ENCODE measurements at places on chromosomes 5 and 9.

DNA sequence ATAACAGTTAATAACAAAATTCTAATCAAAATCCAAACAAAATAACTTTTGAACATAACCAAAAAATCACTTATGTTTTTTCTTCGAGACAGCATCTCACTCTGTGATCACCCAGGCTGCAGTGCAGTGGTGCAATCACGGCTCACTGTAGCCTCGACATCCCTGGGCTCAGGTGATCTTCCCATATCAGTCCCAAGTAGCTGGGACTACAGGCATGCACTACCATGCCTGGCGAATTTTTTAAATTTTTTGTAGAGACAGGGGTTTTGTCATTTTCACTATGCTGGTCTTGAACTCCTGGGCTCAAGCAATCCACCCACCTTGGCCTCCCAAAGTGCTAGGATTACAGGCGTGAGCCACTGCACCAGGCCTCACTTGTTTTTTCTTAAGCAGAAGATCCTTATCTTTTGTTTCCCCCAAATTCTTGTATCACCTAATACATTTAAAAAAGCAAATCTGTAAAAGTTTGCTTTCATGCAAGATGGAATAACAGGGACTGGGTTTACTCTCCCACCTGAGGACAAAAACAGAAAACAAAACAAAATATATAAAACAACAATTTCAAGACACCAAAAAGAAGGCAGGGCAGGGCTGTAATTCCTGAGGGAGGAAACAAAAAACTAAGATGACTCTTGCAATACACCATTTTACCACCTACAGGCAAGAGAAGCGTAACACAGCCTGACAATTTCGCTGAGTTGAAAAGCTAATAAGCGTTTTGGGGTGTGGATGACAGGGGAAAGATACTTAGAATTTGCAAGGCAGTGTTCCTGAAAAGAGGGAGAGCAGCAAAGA, 71.4 kb downstream of the RAPGEF6 start:
- H3K4me1 ChIP-seq = peaks cover 67% of the 10 kb centered on the region
- H3K4me3 ChIP-seq = no peak overlapping the region
- H3K27ac ChIP-seq = no peak overlapping the region
- no peak for DNase-seq

DNA sequence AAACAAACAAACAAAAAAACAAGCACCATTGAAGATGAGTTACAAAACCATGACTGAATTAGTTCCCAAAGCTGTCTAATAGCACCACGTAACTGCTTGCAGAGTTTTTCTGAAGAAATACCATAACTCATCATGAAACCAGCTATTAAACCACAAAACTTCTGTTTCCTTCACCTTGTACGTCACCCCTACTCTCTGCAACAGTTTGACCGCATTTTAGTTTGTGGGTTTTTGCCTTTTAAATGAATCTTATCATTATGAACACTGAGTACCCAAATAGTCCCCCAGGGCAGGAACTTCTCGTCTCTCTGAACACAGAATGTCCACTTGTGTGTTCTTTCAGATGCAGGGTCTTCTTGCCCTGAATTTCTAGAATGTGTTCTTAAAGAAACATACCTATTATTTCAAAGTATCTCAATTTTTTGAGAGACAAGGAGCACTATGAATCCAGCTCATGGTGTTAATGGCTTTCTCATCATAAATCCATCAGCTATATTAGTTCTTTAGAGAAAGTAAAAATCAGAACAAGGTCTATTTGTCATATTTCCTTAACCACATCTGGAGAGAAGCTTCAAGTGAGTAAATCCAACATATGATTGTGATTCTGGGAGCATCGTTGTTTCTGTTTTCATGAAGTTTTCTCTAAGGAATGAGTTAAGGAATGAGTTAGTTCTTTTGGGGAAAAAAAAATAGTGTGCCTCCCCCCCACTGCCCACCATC, 210.6 kb downstream of the AUH start:
- peaks cover 2% of the 10 kb centered on the region for H3K27me3 ChIP-seq
- peaks cover 62% of the 10 kb centered on the region for H3K4me1 ChIP-seq
- H3K36me3 ChIP-seq = peaks cover 3% of the 10 kb centered on the region
- H3K27ac ChIP-seq = peak overlapping the region; percentile 89
- DNase-seq = peak; percentile 66
- H3K4me3 ChIP-seq = peak overlapping the region; percentile 15

DNA sequence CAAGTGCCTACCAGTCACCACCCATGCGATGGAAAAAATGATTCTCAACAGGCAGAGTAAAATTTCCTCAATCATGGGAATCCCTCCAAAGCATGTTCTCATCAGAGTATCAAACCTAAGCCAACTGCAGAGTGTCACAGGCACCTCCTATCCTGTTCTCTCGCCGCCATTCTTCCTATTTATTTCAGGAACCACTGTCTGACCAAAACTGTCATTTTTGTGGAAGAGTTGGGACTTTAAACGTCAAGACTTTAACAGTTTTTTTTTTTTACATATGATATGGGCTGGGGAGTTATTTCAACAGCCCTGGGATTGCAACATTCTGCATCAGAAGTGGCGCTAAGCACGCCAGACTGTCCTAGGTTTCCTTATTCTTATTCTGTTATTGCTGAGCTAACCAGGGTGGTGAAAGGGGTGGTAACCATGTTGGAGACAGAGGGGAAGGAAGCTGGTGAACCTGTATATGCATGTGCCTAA, 29.5 kb downstream of the PFDN1 start:
- no peaks in the 10 kb centered on the region for H3K27me3 ChIP-seq
- H3K4me3 ChIP-seq = no peak overlapping the region
- H3K4me1 ChIP-seq = peaks cover 20% of the 10 kb centered on the region
- H3K27ac ChIP-seq = no peak overlapping the region
- H3K36me3 ChIP-seq = peaks cover 20% of the 10 kb centered on the region

- H3K4me1 ChIP-seq = no peaks in the 10 kb centered on the region
- no peak overlapping the region for H3K4me3 ChIP-seq
- H3K36me3 ChIP-seq = no peaks in the 10 kb centered on the region
- DNase-seq = no peak
Measured at GRCh38 chr9:32590898-32591297, 17.9 kb upstream of the NDUFB6 start.

GRCh38 chr5:64972591-64972990, 203.9 kb downstream of the CWC27 start:
- H3K36me3 ChIP-seq = peaks cover 28% of the 10 kb centered on the region
- no peak overlapping the region for H3K27ac ChIP-seq
- H3K4me1 ChIP-seq = no peaks in the 10 kb centered on the region
- H3K27me3 ChIP-seq = no peaks in the 10 kb centered on the region

DNA sequence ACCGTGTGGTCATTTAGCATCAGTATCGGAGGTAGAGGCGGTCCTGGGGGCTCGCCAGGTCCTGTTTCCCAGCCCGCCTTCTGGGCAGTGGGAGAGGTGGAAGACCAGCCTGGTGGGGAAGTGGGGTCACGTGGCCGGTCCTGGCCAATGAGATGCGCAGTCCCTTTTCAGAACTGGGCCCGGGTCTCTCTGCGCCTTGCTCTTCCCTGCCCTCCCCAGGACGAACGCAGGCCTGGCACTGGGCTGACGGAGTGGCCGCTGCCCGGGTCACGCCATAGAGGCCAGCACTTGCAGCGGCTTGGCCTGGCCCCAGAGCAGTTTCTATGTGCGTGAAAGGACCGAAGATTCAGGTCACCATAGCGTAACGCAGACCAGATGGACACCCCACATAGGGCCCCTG, 97.6 kb downstream of the OLFM1 start:
- H3K36me3 ChIP-seq = no peaks in the 10 kb centered on the region
- no peaks in the 10 kb centered on the region for H3K4me1 ChIP-seq
- no peak overlapping the region for H3K27ac ChIP-seq
- no peak overlapping the region for H3K4me3 ChIP-seq
- H3K27me3 ChIP-seq = peaks cover 2% of the 10 kb centered on the region

DNA sequence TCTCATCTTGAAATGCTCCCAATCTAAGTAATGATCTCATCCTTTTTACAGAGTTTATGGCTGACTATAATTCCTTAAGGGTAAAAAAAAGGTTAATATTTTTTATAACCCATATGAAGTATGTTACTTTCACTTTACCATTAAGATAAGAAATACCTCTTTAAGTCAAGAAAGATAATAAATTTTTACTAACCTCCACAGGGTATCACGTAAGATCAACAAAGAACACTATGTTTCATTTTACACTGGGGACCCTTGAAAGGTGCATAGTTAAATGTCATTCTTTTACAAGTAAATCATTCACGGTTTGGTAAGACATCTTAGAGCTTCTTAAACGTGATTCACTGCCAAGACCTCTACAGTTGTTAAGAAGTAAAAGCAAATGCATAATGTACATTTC, 472.7 kb upstream of the CDH9 start:
- no peaks in the 10 kb centered on the region for H3K27me3 ChIP-seq
- H3K27ac ChIP-seq = no peak overlapping the region
- DNase-seq = no peak
- H3K36me3 ChIP-seq = peaks cover 1% of the 10 kb centered on the region
- H3K4me1 ChIP-seq = no peaks in the 10 kb centered on the region
- no peak overlapping the region for H3K4me3 ChIP-seq

DNA sequence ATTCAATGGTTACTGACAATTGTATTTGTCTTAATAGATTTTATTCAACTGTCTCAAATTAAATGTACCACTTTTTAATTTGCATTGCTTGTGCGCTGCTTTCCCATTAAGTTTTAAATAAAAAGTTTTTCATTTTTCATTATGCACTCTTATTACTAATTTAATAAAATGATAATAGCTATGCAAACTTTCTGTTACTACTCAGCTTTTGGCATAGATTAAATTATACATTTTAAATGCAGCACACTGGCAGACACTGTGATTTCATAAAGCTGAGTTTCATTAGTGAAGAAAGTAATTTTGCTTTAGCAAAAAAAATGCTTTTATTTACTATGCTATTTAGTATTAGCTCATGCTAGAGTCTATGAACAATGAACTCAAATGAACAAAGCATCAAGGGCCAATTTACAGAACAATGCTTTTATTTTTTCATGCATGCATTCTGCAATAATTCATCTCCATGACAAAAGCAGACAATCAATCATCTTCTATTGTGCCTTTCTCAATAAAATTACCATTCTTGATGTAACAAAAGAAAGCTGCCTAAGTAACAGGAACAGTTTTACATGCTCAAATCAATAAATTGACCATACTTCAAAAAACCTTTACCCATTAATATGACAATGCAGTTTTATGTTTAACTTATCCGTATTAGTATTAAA, 595.2 kb upstream of the ARRDC3 start:
- H3K27me3 ChIP-seq = no peaks in the 10 kb centered on the region
- DNase-seq = no peak
- no peak overlapping the region for H3K27ac ChIP-seq
- no peaks in the 10 kb centered on the region for H3K36me3 ChIP-seq
- no peaks in the 10 kb centered on the region for H3K4me1 ChIP-seq

DNA sequence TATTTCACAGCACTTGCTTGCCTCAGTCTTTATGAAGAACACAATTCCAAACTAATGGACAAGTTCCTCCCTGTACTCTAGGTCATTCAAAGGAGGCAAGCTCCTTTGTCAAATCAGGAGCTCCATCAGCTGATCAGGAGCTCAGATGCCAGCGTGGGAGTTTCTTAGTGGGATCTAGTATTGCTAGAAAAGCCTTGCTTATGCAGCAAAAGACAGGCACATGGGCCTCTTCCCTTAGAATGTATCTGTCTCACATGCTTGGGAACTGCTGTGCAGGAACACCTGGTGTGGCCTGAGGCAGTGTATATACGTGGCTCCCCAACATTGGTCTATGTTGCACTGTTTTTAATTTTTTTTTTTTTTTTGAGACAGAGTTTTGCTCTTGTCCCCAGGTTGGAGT, 21.4 kb upstream of the HAVCR1 start:
- no peaks in the 10 kb centered on the region for H3K27me3 ChIP-seq
- H3K36me3 ChIP-seq = no peaks in the 10 kb centered on the region
- H3K4me3 ChIP-seq = no peak overlapping the region
- DNase-seq = no peak

DNA sequence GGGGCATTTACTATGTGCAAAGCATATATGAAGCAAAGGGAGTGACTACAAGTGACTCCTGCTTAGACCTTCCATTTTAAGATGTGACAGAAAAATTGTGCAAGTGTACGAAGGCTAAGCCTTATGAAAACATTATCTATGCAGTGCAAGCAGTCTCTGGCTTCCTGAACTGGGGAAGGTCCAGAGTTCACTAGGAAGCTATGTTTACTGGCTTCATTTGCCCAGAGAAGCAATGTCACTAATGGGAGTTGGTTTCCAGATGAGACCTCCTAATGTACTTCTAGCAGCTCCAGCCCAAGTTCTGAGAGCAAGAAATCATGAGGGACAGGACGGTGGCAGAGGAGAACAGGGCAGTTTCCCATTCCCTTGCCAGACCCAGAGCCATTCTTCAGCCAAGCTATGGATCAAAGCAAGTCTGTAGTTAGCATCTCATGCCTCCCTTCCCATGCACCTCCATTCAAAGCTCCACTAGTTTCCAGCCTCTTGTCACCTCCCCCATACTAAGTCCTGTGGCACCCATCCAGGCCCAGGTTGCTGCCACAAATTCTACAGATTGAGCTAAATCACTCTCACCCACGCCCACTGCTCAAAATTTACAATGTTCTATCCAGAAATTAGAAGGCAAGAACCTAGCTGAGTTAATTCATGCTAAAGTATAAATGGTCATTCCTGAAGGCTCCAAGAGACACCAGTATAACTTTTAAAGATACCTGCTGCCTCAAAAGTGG, 21.8 kb downstream of the MCTP1 start:
- peaks cover 6% of the 10 kb centered on the region for H3K27me3 ChIP-seq
- H3K4me3 ChIP-seq = no peak overlapping the region

- no peak for DNase-seq
- H3K27ac ChIP-seq = no peak overlapping the region
- no peak overlapping the region for H3K4me3 ChIP-seq
- no peaks in the 10 kb centered on the region for H3K27me3 ChIP-seq
- no peaks in the 10 kb centered on the region for H3K4me1 ChIP-seq
- H3K36me3 ChIP-seq = no peaks in the 10 kb centered on the region
Measured at GRCh38 chr5:99105216-99105615, 176.4 kb upstream of the CHD1 start.

GRCh38 chr9:36873247-36873875, 160.7 kb downstream of the PAX5 start:
- H3K4me3 ChIP-seq = no peak overlapping the region
- no peaks in the 10 kb centered on the region for H3K36me3 ChIP-seq
- H3K27ac ChIP-seq = no peak overlapping the region
- peak; percentile 84 for DNase-seq
- no peaks in the 10 kb centered on the region for H3K27me3 ChIP-seq

- no peak for DNase-seq
- H3K4me1 ChIP-seq = no peaks in the 10 kb centered on the region
- no peaks in the 10 kb centered on the region for H3K36me3 ChIP-seq
- H3K27me3 ChIP-seq = peaks cover 2% of the 10 kb centered on the region
Measured at GRCh38 chr5:138102454-138103318, 18.9 kb downstream of the WNT8A start.

Measured in activated naive CD4-positive, alpha-beta T cell treated with anti-CD3 and anti-CD28 coated beads for 36 hours (primary cell).